Panc1 (cell line): ENCODE measurements at places on chromosomes 7 and 10. TPM values are rescaled to one million over a fixed set of nuclear protein-coding genes. Genes with fewer than 3 reads are reported as not detected.

The KLF14 gene
- 0.39 TPM for total RNA-seq

The GIMAP7 gene
- total RNA-seq, result 0.33 TPM

The ZPBP gene
- total RNA-seq, result not detected

The C10orf62 gene
- not detected for total RNA-seq

The MMP21 gene
- total RNA-seq, result not detected

The TMEM229A gene
- total RNA-seq, result not detected

The AMZ1 gene
- 0.57 TPM for total RNA-seq

The OR2A5 gene
- total RNA-seq, result not detected

The ASB10 gene
- not detected for total RNA-seq

DNA sequence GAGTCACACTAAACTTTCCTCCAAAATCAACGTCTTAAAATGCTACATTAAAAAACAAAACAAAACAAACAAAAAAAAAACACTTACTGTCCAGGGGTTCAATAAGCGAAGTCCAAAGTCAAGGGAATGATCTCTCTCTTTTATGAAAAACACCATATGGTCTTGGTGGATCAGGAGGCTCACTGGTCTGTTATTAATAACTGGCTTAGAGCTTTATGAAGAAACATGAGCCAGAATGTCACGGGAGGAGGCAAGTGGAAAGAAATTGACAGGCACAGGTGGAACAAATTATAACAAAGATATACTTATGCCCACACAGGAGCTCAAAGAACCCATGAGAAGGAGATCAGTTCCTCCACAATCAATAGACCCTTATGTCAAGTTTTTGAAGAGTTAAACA lies at the start of gene MRLN:
Gene MRLN (minus strand): TSS at position 189 of the 400 bp plus-strand sequence.
- DNase-seq, result no peak

- DNase-seq, result no peak
Measured at GRCh38 chr10:102167861-102168260, 15.7 kb downstream of the NOLC1 start.

DNA sequence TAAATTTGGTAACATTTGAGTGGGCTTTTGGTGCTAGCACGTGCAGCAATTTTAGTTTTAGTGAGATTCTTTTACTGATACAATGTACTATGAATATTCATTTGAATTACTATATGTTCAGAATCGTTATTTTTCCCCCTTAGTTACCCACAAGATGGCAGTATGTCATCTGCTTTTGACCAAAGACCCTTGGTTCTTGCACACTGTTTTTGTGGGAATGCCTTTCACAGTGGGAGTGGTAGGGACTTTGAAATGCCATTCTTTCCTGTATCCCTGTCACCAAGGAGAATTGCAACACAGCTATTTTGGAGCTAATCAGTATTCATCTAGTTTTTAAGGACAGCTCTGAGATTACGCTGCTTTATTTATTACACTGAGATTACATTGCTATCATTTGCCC lies 40.6 kb downstream of the SEC23IP start:
- DNase-seq, result no peak

- DNase-seq, result no peak
Measured at GRCh38 chr7:142784716-142785115, 13.9 kb downstream of the PRSS2 start.

DNA sequence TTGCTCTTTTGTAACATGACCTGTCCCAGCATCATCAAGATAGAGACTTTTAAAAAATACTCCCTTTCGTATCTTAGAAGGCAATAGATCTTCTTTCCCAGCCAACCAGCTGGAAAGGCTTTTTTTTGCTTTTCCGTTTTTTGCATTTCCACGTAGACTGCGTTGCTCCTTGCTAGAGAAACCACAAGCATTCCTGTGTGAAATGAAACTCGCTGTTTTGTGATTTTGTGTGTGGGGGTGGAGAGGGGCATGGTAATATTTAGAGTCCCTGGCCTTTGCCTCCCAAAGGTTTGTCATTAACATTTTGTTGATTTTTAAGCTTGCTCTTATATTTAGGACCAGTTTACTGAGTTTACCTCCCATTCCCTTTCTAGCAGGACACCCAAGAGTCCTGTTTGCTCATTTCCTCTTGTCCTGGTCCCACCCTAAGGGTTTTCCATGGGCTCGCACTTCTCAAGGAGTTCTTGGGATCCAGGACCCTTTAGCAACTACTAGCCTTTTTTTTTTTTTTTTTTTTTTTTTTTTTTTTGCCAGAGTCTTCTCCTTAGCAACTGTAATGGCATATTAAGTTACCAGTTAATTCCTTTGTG lies 243.6 kb downstream of the BICC1 start:
- DNase-seq, result no peak

DNA sequence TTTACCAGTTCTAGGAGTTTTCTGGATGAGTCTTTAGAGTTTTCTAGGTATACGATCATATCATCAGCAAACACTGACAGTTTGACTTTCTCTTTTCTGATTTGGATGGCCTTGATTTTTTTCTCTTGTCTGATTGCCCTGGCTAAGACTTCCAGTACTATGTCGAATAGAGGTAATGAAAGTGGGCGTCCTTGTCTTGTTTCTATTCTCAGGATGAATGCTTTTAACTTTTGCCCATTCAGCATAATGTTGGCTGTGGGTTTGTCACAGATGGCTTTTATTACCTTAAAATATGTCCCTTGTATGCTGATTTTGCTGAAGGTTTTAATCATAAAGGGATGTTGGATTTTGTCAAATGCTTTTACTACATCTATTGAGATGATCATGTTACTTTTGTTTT lies 223.2 kb upstream of the COBL start:
- DNase-seq, result no peak

- DNase-seq, result no peak
Measured at GRCh38 chr10:70690589-70690988, 18.3 kb downstream of the ADAMTS14 start.

- no peak for DNase-seq
Measured at GRCh38 chr7:74202841-74203556, 6.8 kb upstream of the LAT2 start.

DNA sequence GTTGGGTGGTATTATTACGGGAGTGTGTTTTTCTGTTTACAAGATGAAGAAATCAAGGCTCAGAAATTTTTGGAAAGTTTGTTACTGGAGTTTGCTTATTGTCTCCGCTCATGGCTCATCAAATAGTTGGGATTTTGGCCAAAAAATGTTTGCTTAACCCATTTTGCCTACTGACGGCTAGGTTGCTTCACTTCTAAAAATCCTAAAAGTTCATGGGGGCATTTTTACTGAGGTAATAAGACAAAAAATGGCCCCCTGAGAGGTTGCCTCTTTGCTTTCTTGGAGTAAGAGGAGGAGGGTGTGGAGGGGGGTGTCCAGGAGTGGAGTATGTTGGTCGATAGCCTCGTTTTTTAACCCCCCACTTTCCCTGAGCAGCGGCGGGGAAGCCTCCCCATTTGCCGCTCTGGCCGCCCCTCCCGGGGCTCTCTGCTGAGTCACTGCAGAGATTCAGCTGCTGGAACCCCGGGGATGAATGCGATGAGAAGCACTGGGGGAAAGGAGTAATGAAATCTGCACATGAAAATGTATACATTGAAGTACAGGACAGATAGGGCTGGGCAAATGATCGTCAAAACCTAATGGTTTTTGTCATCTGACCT lies 1.5 kb downstream of the MEST start:
- no peak for DNase-seq

DNA sequence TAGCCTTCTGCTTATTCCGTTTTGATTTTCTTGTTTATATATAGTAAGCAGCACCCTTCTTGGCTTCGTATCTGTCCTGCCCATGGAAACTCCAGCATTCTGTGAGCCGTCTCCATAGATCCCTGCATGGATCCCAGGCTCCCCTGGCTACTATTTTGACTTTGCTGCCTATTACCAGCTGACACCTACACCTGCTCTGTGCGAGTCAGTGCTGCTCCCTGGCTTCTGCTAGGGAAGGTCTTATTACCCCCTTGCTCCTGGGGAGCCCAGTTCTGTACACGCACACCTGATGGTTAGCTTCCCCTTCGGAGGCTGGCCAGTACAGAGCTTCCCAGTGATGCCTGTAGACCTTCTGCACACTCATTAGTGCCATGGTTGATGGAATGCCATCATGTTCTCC lies 35.4 kb downstream of the NACAD start:
- no peak for DNase-seq

DNA sequence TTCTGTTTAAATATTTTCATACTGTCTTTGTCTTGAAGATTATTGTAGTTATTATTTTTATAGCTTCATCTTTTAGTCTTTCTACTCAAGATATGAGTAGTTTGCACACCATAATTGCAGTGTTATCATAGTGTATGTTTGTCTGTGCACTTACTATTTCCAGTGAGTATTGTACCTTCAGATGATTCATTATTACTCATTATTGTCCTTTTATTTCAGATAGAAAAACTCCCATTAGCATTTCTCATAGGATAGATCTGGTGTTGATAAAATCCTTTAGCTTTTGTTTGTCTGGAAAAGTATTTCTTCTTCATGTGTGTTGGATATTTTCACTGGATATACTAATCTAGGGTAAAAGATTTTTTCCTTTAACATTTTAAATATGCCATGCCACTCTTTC lies 646.2 kb upstream of the GRM3 start:
- no peak for DNase-seq

- no peak for DNase-seq
Measured at GRCh38 chr10:58241346-58241745, 26.3 kb downstream of the IPMK start.

- DNase-seq, result no peak
Measured at GRCh38 chr10:12909836-12910185, 91.7 kb downstream of the CCDC3 start.

GRCh38 chr7:128135515-128136214 lies 104.4 kb upstream of the LRRC4 start:
- no peak for DNase-seq

DNA sequence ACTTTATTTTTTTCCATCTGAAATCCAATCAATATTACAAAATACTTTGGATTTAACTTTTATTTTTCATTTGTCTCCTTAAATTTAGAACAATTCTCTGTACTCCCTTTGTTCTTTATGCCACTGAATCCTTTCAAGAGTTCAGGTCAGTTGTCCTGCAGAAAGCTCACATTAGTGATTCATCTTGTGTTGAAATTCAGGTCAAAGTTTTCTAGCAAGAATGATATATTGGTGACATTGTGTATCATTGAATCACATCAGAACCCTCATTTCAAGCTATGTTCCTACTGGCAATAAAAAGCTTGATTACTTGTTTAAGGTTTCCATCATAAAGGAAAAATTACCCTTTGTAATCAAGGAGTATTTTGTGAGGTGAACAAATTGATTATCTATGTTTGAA lies 378.8 kb upstream of the STEAP1 start:
- DNase-seq, result no peak
